ENCODE measurements at places on chromosomes 7 and 10.

- no peak for ATAC-seq
Measured at GRCh38 chr7:32262315-32262714, 192.1 kb upstream of the PDE1C start.

DNA sequence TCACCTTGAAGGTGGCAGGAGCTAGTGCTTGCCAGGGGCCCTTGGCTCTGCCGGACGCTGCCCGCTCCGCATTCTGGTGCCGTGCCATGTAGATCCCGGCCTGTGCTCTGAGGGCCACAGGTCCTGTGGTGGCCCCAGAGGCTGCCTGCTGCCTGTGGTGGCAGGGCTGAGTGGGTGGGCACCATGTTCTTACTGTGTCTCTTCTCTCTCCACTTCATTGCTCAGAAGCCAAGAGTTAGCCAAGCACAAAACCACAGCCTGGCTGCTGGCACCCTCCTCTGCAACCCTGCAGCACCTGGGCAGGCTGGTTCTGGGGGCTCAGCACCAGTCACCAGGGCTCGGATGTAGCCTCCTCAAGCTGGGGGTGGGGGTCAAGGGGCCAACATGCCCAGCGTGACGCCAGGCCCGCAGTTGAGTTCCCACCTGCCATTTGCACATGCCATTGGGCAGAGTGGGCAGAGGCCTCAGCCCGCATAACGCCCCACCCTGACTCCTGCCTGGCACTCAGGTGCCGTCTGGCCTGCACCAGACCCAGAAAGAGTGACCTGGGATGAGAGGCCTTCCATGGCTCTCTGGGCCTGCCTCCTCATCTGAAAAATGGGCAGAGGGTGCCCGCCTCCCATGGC lies 16.3 kb downstream of the ZMIZ1 start:
- ATAC-seq: no peak

DNA sequence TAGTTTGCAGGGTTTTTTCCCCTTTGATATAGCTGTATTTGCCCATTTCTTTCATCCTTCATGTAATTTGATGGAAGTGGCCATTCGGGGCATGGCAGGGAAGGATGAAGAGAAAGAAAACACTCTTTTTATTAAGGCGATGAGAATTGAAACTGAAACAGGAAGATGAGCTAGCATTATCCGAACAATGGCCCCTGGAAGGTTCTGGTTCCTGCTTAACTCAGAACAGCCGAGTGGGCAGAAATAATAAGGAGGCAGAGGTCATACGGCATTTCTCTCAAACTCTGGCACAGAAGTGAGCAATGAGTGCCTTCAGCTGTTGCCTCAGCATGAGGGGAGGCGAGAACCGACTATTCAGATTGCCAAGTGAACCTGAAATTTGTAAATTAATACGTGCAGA lies 113.2 kb upstream of the MYO3A start:
- ATAC-seq: no peak

DNA sequence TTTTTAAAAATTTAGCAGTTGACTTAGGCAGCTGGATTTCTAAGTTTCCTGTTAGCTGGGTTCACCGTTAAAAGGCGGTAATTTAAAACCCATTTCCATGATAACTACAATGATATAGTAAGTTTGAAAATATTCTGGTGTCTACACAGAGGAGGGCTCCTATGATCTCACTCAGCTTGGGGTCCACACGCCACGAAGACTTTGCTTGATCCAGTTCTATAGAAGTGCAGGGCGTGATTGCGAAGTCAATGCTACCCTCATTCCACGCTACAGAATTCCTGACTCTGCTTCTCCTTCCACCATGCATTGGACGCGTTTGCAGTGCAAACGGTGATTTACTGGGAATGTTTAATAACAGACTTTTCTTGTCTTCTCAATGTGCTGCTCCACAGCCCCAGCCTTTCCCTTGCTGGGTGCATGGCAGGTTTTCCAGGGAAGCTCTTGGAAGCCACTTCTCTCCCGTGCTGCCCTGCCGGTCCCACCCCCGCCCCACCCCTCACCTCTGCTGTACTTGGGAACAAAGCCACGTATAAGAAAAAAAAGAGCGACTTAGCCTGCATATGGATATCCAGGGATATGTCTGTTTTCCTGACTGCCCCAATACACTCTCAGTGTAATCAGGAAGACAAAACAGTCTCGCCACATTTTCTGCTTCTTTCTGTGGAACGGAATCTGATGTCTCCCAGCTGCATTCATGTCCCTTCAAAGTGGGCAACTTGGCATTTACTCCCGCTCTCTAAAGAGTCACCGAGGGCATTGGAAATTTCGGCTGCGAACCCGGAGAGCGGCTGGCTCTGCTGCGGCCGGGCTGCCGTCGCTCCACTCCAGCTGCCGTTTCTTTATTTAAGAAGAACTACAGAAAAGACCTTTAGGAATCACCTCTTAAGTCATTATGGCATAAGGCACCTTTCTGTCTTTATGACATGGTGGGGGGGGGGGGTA lies 434.4 kb upstream of the MGMT start:
- no peak for ATAC-seq

DNA sequence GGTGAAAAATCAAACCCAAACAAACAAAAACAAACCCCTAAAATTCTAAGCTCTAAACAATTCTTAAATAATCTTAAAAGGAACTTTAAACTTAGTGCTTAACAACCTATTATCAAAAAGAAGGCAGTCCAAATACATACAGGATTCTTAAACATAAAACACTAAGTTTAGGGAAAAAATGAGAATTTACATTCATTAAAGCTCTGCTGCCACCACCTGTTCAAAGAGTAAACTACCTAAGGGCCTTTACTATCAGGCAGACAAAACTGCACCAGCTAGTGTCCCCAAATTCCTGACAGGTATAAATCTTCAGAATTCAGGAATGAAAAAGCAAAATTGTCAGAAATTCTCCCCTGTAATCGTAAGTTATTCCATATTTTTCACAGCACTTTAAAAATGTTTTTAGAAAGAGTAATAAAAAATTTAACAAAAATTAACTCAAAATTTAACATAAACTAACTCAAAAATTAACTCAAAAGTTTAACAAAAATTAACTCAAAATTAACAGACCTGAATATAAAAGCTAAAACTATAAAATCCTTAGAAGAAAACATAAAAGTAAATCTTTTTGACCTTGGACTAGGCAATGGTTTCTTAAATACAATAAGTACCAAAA lies 55.1 kb downstream of the PDZD8 start:
- ATAC-seq: no peak

DNA sequence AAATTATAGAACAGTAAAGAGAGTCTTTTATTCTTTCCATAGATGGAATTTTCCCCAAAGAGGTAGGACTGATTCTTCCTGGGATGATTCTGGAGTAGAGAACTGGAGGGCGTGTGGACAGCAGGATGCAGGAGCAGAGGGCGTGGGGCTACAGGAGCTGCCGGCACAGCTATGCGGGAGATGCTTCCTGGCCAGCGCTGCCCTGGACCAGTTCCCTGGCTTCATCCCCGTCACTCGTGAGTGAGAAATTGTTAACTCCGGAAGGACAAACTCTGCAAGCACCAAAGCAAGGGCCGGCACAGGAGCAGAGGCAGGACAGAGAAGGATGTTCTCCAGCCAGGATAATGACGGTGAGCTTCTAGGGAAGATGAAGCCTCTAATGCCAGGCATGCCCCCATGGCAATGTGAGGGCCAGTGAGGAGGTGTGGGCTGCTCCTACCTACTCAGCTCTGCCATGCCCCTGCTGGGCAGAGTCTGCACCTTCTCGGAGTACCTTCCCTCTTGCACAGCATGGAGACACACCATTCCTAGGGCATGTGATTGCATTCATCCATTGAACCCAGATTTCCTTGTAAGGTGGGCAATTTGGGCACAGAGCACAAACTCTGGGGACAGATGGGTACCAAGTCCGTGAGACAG lies 760.9 kb upstream of the IGFBP3 start:
- ATAC-seq: peak; percentile 56

GRCh38 chr7:106316947-106317346 lies 32.2 kb upstream of the NAMPT start:
- no peak for ATAC-seq
